ENCODE measurements at places on chromosomes 2 and 18.

- no peak for DNase-seq
These were observed 25.6 kb downstream of the GNLY start for GRCh38 chr2:85719609-85720240.

DNA sequence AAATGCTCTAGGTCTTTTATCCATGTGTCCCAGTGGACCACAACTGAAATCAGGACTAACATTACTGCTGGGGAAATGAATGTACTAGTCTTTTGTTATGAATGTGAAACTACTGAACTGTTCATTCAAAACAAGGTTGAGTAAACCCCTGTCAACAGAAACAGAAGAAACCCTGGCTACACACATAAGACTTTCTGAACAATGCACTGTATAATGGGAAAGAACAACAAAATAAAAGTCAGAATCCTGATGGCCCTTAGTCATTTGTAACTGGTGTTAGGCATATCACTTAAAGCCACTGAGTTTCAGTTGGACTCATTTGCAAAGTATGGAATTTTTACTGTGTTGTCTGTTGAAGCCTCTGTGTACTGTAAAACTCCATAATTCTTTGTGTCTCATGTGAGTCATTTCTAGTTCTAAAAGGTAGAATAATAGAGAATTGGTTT, 77.0 kb upstream of the UBXN4 start:
- no peak for DNase-seq

- DNase-seq = no peak
These were observed 152.5 kb upstream of the HAAO start for GRCh38 chr2:42944779-42945415.

- no peak for DNase-seq
These were observed 67.9 kb upstream of the RAPGEF4 start for GRCh38 chr2:172667581-172668325.

GRCh38 chr18:36327352-36328316, 30.1 kb downstream of the FHOD3 start:
- no peak for DNase-seq

DNA sequence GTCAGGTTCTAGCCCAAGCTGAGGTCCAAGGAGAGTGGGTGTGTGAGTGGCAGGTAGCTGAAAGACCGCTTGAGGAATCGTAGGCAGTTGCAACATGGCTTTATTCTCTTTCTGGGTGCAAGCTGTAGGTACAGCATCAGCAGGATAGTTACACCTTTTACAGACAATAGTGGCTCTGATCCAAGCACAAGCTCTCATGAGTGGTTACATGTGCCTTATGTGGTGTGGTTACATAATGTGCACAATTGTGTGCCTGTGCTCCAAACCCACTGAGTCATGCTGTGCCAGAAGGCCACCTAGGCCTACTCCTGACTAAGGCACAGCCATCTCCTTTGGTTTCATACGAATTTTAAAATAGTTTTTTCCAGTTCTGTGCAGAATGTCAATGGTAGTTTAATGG, 227.6 kb downstream of the SATB2 start:
- no peak for DNase-seq

DNA sequence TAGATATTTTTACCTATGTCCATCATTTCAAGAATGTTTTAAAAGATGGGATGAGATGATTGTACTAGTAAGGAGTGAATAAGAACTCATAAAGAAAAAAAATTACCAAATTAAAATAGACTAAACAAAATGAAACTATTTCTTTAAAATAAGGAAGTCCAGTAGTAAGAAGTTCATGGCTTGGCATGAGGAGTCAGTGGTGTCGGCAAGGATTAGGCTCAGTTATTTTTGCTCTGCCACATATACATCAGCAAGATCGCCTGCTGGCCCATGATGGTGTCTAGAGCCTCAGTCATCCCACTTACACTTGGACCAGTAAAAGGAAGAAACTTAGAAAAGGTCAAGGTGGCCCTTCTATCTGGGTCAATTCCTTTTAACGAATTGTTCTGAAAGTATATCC, 300.9 kb upstream of the SLC8A1 start:
- no peak for DNase-seq

- DNase-seq = no peak
These were observed 3.5 kb upstream of the ADNP2 start for GRCh38 chr18:80105369-80106167.

DNA sequence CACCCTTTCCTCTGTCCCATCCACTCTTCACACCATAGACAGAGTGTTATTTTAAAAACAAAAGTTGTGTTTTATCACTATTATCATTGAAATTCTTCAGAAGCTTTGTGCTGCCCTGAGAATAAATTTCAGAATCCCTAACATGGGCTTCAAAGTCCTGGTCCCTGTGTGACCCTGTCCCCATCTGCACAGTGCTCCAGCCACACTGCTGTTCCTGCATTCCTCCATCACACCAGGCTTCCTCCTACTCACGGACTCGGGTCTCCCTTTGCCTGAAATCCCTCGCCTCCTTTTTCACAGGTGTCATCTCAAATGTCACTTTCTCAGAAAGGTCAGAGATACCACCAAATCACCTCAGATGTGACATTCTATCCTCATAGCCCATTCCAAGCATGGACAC, 8.2 kb upstream of the DTNA start:
- no peak for DNase-seq

GRCh38 chr2:164745012-164745797, 96.4 kb downstream of the COBLL1 start:
- DNase-seq = no peak

DNA sequence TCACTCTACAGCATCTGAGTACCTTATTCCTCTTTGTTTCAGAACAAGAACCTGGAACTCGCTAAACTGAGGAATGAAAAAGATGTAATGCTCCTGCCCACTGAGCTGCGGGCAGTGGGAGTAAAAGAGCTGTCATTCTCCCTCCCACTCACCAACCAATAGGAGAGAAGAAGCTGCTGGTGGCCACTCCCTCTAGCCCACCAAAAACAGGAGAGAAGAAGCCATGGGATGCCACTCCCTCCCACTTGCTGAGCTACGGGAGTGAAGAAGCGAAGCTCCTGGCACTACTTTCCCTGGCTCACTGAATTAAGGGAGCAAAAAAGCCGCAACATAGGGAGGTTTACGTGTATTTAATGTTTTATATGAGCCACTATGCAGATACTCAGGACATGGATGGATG, 53.7 kb downstream of the RIT2 start:
- DNase-seq = no peak

GRCh38 chr2:1752751-1753150, 8.4 kb upstream of the PXDN start:
- DNase-seq = no peak

GRCh38 chr2:46847726-46848412, 67.7 kb downstream of the MCFD2 start:
- no peak for DNase-seq

DNA sequence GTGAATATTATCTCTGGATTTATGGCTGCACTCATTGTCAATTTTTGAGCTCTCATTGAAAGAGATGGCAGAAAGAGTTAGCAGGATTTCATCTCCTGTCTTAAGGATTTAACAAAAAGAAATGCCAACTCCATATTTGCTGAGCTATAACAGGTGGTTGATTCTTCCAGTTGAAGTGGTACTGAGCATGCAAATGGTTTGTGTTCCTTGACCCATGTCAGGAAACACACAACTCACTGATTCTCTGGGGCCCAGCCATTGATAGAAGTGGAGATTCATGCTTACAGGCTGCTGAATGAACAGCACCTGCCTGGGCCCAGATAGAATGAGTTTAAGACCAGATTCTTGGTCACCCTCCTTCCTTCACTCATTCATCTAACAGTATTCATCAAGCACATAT, 128.8 kb downstream of the CERS6 start:
- DNase-seq = no peak

GRCh38 chr2:8159966-8160603, 521.8 kb upstream of the ID2 start:
- no peak for DNase-seq

DNA sequence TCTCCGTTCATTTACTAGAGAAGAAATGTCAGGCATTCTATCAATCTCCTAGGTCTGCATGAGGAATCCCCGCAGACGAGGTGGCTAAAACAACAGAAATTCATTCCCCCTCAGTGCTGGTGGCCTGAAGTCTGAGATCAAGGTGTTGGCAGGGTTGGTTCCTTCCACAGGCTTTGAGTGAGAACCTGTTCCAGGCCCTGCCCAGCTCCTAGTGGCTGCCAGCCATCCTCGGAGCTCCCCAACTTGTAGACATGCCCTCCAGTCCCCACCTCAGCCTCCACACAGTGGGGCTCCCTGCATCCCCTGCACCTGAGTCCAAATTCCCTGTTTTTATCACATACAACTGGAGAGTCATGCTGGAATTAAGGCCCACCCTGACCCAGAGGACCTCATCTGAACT, 145.3 kb upstream of the ALKAL2 start:
- DNase-seq = no peak

GRCh38 chr18:62389761-62390481, 64.8 kb downstream of the TNFRSF11A start:
- no peak for DNase-seq

DNA sequence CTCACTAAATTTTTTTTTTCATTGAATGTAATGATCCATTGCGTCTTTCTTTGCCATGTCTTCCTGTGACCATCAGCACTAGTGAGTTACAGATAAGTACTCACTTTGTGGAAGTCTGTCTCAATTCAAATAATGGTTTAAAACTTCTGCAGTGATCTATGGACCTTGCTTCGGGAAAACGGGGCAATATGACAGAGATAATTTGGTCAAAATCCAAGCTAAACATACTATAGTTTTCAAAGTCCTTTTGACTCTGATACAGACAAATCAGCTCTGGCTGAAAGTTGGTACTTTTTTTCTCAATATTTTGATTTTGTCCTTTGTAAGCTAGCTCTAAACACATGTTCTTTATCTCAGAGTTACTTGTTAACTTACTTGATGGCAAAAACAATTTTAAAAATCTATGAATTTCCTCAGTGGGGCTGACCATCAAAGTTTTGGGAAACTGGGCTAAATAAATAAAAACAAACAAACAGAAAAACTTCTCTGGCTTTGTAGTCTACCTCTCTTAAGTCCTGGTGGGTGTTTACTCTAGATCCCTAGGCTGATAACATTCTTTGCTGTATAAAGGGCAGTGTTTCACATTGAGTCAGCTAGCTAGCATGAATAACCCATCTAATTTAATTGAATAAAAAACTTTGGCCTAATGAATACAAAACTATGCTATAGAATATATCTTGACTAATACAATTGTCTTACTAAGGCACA, 327.6 kb downstream of the RDH14 start:
- no peak for DNase-seq

DNA sequence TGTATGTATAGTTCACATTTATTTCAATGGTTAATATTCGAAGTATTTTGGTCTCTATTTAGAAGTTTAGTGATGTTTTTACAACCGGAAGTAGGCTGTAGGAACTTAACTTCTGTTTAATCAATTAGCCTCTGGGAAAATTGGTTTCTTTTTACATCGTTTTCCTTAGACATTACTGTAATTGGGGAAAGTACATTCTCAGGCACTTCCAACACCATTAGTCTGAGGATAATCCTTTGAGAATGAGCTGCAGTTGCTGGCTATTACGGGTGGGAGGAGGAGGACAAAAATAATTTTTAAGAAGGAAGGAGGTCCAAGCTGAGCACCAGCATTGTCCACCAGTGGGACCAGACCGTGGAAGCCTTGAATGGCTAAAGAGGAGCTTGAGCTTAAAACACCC, 70.4 kb upstream of the ST3GAL5 start:
- DNase-seq = no peak

DNA sequence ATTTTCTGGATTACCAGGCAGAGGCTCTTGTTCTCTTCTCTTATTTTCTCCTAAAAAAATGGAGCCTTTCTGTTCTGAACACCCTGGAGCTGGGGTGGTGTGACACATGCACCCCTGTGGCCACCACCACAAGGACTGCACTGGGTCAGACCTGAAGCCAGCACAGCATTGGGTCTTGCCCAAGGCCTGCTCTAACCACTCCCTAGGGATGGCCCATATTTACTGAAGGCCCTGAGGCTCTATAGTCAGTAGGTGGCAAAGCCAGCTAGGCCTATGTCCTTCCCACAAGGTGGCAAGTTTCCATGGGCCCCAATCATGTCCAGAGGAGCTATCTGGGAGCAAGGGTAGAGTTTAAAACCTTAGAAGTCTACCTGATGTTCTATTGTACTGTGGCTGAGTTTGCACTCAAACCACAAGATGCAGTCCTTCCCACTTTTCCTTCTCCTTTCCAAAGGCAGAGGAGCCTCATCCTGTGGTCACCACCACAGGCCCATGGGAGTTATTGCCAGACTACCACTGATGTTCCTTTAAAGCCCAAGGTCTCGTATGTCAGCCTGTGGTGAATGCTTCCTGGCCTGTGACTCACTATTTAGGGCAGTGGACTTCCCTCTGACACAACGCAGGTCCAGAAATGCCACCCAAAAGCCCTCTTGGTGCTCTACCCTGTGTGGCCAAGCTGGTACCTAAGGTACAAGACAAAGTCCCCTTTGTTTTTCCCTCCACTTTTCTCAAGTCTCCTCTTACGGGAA, 15.0 kb upstream of the FMNL2 start:
- no peak for DNase-seq

DNA sequence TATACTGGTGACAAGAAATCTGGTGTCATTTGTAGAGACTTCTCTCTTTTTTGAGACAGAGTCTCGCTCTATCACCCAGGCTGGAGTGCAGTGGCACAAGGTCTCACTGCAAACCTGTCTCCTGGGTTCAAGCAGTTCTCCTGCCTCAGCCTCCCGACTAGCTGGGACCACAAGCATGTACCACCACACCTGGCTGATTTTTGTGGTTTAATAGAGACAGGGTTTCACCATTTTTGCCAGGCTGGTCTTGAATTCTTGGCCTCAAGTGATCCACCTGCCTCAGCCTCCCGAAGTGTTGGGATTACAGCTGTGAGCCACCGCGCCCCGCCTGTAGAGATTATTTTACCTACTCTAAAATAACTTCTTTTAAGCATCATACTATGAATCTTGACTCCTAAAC, 6.5 kb downstream of the HNRNPLL start:
- no peak for DNase-seq

DNA sequence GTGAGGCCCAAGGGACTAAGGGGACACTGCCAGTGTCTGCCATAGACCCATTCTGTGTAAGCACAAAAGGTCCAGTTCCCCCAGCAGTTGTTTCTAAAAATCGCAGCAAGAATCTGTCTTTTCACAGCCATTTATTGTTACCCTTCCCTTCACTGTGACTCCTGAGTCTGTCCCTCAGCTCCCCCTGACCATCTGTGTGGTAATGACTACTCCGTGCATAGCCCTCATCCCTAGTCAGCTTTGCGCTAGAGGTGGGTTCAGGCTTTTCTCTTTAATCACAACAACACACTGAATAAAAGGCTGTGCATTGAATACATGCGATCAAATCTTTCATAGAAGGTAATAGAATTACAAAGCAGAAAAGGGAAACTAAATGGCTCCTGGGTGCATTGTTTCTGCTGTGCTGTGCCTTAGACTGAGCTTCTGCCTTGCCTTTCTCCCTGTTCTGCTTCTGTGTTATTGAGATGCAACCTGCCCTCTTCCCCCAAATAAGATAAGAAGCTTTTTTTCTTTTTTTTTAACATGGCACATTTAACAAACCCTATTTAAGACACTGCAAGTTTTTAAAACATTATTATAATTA, 836.0 kb upstream of the CDH2 start:
- DNase-seq = no peak

- DNase-seq = no peak
These were observed 23.2 kb downstream of the SUMO1 start for GRCh38 chr2:202215179-202215578.

GRCh38 chr2:225768741-225769140, 369.2 kb downstream of the NYAP2 start:
- DNase-seq = no peak
